Thyroid gland (tissue), 4 donors: ENCODE measurements at places on chromosomes 16 and 17. TPM values are rescaled to one million over a fixed set of nuclear protein-coding genes. Genes with fewer than 3 reads are reported as not detected.

DNA sequence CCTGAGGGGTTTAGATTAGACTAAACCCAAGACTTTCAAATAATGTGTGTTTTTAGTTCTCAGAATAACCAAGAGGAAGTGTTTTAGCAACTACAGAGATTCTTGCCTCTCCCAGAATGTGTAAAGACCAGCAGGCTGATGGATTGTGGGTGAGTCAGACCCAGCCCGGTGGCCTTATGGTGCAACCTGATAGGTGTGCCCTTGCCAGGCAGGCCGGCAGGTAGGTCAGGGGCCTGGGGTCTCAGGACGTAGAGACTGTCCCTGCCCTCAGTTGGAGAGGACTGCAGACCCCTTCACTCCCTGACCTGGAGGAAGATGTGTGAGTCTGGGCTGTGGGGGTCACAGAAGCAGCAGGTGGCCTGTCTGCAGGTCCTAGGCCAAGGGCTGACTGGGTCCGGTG is 47.2 kb upstream of the ACSF3 start:
- no peak for DNase-seq
- no peak overlapping the region for H3K4me3 ChIP-seq
- H3K36me3 ChIP-seq = no peaks in the 10 kb centered on the region
- H3K4me1 ChIP-seq = no peaks in the 10 kb centered on the region

TPSG1 gene
- not detected for total RNA-seq

LPCAT2 gene
- total RNA-seq = 188 TPM

GRCh38 chr17:64747938-64748540 is 85.9 kb upstream of the SMURF2 start:
- no peak overlapping the region for H3K27ac ChIP-seq
- peaks cover 5% of the 10 kb centered on the region for H3K36me3 ChIP-seq
- H3K4me3 ChIP-seq = no peak overlapping the region
- DNase-seq = no peak

ZNF624 gene
- 5.5 TPM for total RNA-seq

KRT13 gene
- not detected for total RNA-seq

DHRS13 gene
- 13.2 TPM for total RNA-seq

- H3K36me3 ChIP-seq = no peaks in the 10 kb centered on the region
- DNase-seq = peak; percentile 91
- H3K4me1 ChIP-seq = peaks cover 15% of the 10 kb centered on the region
- no peaks in the 10 kb centered on the region for H3K27me3 ChIP-seq
These were observed 34.1 kb upstream of the SLC38A10 start for GRCh38 chr17:81328978-81329926.

- no peaks in the 10 kb centered on the region for H3K36me3 ChIP-seq
- H3K4me1 ChIP-seq = no peaks in the 10 kb centered on the region
- no peak overlapping the region for H3K27ac ChIP-seq
- H3K4me3 ChIP-seq = no peak overlapping the region
These were observed 110.7 kb downstream of the HS3ST3A1 start for GRCh38 chr17:13490906-13491482.

MSI2 gene
- total RNA-seq = 60.7 TPM

- no peak overlapping the region for H3K4me3 ChIP-seq
- no peaks in the 10 kb centered on the region for H3K4me1 ChIP-seq
- DNase-seq = no peak
- no peak overlapping the region for H3K27ac ChIP-seq
- no peaks in the 10 kb centered on the region for H3K27me3 ChIP-seq
These were observed 7.7 kb upstream of the TMEM92 start for GRCh38 chr17:50266384-50267073.

GRCh38 chr17:42850954-42851353 is at the start of gene AOC3:
TSS of gene AOC3 (plus strand) at chr17:42851199. CDS start at chr17:42851344, 145 bp downstream.
- H3K27me3 ChIP-seq = no peaks in the 10 kb centered on the region
- no peaks in the 10 kb centered on the region for H3K36me3 ChIP-seq
- H3K4me3 ChIP-seq = no peak within 1 kb of the TSS
- no peak for DNase-seq
- H3K4me1 ChIP-seq = peaks cover 8% of the 10 kb centered on the region

DNA sequence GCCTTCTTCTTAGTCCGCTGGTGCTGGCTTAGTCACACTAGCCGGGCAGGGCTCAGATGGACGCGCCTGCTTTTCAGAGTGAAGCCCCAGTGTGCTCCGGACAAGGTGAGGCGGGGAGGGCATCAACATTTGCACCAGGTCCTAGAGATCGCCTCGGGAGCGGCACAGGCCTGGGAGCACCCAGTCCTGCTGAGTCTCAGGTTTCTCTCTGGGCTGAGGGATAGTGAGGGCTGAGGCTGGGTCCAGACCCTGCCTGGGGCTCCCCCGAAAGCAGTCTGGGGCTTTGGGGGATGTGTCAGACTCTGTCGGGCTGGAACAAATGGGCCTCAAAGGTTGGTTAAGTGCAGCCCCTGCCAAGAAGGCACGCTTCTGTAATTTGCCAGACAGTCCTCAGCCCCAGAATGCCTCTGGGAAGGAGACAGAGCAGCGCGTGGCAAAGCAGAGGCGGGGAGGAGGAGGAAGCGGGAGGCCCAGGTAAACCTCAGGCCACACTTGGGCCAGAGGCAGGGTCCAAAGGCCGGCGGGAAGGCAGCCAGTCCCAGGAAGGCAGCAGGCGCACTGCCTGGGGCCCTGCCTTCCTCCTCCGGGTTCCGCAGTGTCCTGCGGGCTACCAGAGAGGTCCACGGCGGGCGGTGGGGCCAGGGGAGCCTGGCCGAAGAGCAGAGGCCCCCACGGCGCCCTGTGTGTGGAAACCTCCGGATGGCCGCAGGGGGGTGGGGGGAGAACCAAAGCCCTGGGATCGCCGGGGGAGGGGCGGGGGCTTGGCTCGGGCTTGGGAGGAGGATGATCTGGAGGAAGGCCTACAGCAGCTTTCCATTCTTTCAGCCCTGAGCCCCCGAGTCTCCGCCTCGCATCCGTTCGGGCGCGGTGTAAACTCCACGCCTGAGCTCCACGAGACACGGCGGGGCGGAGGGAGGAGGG is 39.5 kb upstream of the ATP2A3 start:
- no peak overlapping the region for H3K4me3 ChIP-seq
- H3K27ac ChIP-seq = no peak overlapping the region
- H3K36me3 ChIP-seq = peaks cover 31% of the 10 kb centered on the region
- no peaks in the 10 kb centered on the region for H3K4me1 ChIP-seq

- no peak overlapping the region for H3K4me3 ChIP-seq
- H3K4me1 ChIP-seq = no peaks in the 10 kb centered on the region
- H3K27ac ChIP-seq = no peak overlapping the region
- H3K27me3 ChIP-seq = no peaks in the 10 kb centered on the region
- H3K36me3 ChIP-seq = peaks cover 6% of the 10 kb centered on the region
These were observed 142.0 kb downstream of the CPPED1 start for GRCh38 chr16:12661656-12662172.

ACSM5 gene
- total RNA-seq = 9.6 TPM

- no peak overlapping the region for H3K27ac ChIP-seq
These were observed 37.5 kb downstream of the ACSM2B start for GRCh38 chr16:20538687-20539086.

DNA sequence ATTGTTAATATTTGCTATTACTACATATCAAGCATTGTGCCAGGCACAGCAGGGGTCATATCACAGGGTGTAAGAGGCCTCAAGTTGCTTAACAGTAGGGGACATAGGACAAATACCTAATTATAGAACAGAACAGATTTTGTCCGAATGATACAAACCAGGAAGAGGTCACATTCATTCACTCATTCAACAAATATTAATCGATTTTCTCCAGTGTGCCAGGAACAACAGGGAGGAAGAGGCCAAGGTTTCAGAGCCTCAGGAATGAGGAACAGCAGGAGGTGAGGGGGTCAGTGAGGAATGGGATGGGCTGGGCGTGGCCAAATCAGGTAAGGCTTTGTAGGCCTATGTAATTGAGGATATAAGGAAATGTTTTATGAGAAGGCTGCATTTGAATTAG is 11.2 kb upstream of the CHST4 start:
- no peak overlapping the region for H3K4me3 ChIP-seq
- no peaks in the 10 kb centered on the region for H3K36me3 ChIP-seq
- no peak for DNase-seq
- no peak overlapping the region for H3K27ac ChIP-seq
- H3K4me1 ChIP-seq = no peaks in the 10 kb centered on the region
- no peaks in the 10 kb centered on the region for H3K27me3 ChIP-seq

GRCh38 chr16:66222756-66223155 is 143.7 kb upstream of the CDH5 start:
- H3K27me3 ChIP-seq = no peaks in the 10 kb centered on the region
- no peak overlapping the region for H3K27ac ChIP-seq
- no peaks in the 10 kb centered on the region for H3K4me1 ChIP-seq
- H3K4me3 ChIP-seq = no peak overlapping the region
- DNase-seq = no peak

KIF2B gene
- total RNA-seq = 0.11 TPM

OTOA gene
- total RNA-seq = not detected
